ENCODE measurements at places on chromosomes 16 and 17.

DNA sequence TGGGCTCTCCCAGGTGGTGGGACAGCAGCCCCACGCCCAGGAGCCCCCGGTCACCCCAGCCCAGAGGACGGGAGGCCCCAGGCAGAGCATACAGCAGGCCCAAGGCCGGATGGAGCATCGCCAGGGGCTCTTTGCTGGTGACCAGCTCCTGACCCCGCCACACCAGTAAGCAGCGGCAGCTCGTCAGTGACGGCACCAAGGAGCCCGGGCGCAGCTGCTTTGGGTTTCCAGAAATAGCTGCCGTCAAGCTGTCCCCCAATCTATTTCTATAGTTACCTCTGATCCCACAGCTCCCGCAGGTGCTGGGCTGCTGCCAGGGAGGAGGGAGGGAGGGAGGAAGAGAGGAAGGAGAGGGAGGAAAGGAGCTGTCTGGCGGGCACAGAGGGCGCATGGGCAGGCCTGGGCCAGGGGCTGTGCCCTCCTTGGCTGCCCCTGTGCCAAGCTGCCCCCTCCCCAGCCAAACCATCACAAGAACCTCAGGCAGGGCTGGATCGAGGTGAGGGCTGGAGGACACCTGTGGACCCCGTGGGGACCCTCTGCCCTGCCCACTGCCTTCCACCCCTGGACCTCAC, 10.8 kb upstream of the RASD1 start:
- DNase-seq = no peak

GRCh38 chr16:23597003-23597756, 1.1 kb upstream of the NDUFAB1 start:
- peak; percentile 32 for DNase-seq

- DNase-seq = no peak
Measured at GRCh38 chr16:27149986-27150385, 53.3 kb upstream of the KDM8 start.

GRCh38 chr17:79786930-79787643, 9.1 kb downstream of the CBX2 start:
- DNase-seq = no peak

GRCh38 chr16:48622456-48623303, 12.7 kb upstream of the N4BP1 start:
- no peak for DNase-seq

- no peak for DNase-seq
Measured at GRCh38 chr17:70434536-70435490, 265.5 kb downstream of the KCNJ2 start.

DNA sequence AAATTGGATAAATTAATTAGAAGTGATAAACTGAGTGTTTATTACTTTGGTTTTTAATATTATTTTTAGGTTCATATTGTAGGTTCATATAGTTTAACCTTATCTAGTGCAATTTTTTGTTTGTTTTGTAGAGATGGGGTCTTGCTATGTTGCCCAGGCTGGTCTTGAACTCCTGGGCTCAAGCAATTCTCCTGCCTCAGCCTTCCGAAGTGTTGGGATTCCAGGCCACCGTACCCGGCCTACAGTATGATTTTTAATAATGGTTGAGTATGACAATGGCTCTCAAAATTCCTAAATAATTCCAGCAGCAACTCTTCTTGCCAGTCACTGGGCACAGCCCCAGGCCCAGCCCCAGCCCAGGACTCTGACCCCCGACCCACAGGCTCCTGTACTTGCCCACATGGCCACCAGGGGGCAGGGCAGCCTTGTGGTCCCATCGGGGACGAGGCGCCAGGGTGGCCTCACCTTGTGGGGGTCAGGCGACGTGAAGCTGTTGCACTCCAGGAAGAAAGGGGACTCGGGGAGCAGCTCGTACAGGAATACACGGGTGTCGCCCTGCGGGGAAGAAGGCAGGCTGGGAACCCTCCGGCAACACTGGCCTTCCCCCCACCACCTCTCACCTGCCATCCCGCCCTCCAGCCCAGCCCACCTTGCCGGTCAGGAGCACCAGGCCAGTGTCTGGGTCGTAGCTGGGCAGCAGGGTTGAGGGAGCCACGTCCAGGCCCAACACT, 7.9 kb upstream of the PAM16 start:
- peak; percentile 78 for DNase-seq

- no peak for DNase-seq
Measured at GRCh38 chr17:73184136-73184993, 8.5 kb upstream of the COG1 start.

- DNase-seq = no peak
Measured at GRCh38 chr17:48621410-48622392, 4.5 kb downstream of the HOXB9 start.

All from activated naive CD8-positive, alpha-beta T cell treated with anti-CD3 and anti-CD28 coated beads, Interleukin-2, amount 10 ng/mL, durations not matched to agents 7 days and 5 days (primary cell).